ENCODE measurements at places on chromosomes 1 and 21.

GRCh38 chr1:55854911-55855310 lies 639.7 kb upstream of the USP24 start:
- no peak for DNase-seq

- DNase-seq, result no peak
Measured at GRCh38 chr1:157325220-157325619, 187.0 kb upstream of the ETV3 start.

DNA sequence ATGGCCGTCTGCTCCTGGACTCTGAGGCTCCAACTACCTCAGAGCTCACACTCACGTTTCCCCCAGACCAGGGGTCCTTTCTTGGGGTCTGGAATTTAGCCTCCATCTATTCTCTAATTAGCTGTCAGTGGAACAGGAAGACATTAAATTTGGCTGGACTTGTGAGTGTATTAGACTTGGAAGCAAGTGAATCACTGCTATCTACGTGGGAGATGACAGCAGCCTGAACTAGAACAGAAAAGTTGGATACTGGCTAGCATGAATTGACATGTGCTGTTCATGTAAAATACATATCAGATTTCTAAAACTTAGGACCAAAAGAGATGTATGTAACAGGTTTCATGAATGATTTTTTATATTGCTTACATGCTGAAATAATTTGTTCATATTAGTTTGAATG lies 28.0 kb downstream of the TAF5L start:
- no peak for DNase-seq

DNA sequence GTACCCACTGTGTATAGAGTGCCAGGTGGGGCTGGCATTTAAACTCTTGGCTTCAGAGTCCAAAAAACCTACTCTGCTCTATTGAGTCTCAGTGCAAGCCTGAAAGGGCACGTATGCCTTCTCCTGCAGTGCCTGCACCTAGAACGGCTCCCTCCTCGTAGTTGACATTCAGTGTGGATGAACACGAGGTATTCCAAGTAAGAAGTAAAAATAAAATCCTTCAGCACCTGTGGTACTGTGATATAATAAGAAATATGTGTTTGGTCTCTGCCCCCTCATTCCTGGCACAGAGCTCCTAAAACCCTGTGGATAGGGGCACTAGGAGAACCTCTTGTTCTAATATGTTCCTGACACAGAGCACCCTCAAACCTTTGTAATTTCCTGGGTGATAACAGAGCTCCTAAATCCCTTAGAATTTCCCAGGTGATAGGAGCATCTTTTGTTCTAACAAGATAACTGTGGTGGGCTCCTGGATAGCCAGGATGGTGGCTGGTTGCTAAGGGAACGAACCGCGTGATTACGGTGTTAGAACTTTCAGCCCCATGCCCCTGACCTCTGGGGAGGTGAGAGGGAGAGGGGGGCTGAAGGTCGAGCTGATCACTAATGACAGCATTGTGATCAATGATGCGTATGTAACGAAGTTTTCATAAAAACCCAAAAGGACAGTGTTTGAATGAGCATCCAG lies 16.8 kb downstream of the UCK2 start:
- no peak for DNase-seq

DNA sequence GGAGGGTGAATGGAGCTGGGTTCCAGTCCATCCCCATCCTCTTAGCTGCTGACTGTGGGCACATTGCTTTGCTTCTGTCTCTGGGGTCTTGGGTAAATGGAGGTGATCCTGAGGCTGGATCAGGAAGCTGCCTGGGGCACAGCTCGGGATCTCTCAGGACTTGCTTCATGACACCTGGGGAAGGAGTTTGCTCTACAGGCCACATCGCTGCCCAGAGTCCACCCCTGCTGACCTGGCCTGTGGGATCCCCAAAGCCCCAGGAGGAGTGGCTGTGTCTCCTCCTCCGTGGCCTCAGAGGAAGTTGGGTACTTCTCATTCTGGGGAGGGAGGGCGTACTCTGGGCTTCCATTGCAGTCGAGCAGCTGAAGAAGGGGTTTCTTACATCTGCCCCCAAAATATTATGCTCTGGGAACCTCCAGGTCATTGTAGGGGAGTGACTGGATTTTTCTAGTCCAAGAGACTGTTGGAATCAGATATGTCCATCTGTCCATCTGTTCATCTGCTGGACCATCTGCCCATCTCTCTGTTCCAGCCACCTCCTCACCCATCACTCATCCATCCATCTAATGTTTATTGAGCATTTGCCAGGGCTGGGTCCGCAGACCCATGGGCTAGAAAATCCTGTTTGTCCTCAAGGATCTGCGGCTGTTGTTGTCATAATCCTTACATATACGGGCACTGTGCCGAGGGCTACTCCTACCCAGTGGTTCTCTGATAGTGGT lies 45.9 kb downstream of the ARHGEF10L start:
- no peak for DNase-seq

- DNase-seq, result peak; percentile 79
Measured at GRCh38 chr1:116570358-116571214, at the start of gene CD58. TSS of gene CD58 (minus strand) at chr1:116571026. CDS start at chr1:116570972, 54 bp downstream.
